Thoracic aorta (tissue), 2 donors: ENCODE measurements at places on chromosomes 3 and 15.

- no peak overlapping the region for H3K4me3 ChIP-seq
- no peaks in the 10 kb centered on the region for H3K36me3 ChIP-seq
- no peaks in the 10 kb centered on the region for H3K4me1 ChIP-seq
- no peaks in the 10 kb centered on the region for H3K27me3 ChIP-seq
- H3K27ac ChIP-seq: no peak overlapping the region
- no peak for DNase-seq
Observed at GRCh38 chr15:100663915-100664281, 61.5 kb downstream of the ASB7 start.

DNA sequence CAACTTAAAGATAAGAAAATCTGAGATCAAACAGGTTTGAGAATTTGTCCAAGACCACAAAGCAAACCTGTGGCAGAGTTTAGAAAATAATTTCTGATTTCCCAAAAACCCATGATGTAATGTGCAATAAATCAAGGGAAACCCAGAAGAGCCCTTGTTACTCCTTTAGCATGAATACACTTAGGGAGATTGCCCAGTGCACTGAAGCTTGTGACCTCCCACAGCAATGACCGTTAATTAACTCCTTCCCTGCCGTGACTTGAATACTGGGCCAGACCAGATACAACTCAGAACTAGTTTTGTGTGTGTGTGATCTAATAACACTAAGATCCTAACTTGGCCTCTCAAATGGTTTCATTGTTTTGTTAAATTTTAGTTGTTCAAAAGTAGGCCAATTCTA, 2.5 kb downstream of the PRKAR2A start:
- peaks cover 32% of the 10 kb centered on the region for H3K4me1 ChIP-seq
- H3K27ac ChIP-seq: no peak overlapping the region
- no peaks in the 10 kb centered on the region for H3K36me3 ChIP-seq
- peak overlapping the region; percentile 85 for H3K4me3 ChIP-seq

GRCh38 chr3:31562525-31562924, 29.8 kb downstream of the STT3B start:
- no peak for DNase-seq
- H3K27ac ChIP-seq: no peak overlapping the region
- no peak overlapping the region for H3K4me3 ChIP-seq
- peaks cover 18% of the 10 kb centered on the region for H3K4me1 ChIP-seq
- H3K36me3 ChIP-seq: no peaks in the 10 kb centered on the region

- peaks cover 31% of the 10 kb centered on the region for H3K36me3 ChIP-seq
- DNase-seq: no peak
- no peak overlapping the region for H3K4me3 ChIP-seq
- H3K27ac ChIP-seq: no peak overlapping the region
- peaks cover 10% of the 10 kb centered on the region for H3K4me1 ChIP-seq
- no peaks in the 10 kb centered on the region for H3K27me3 ChIP-seq
Observed at GRCh38 chr3:64003589-64003988, 19.7 kb downstream of the PSMD6 start.

GRCh38 chr3:121663171-121663847, 2.6 kb upstream of the HCLS1 start:
- H3K36me3 ChIP-seq: peaks cover 40% of the 10 kb centered on the region
- no peaks in the 10 kb centered on the region for H3K4me1 ChIP-seq
- H3K27me3 ChIP-seq: no peaks in the 10 kb centered on the region
- DNase-seq: no peak
- no peak overlapping the region for H3K4me3 ChIP-seq
- H3K27ac ChIP-seq: no peak overlapping the region

- H3K27ac ChIP-seq: no peak overlapping the region
- no peaks in the 10 kb centered on the region for H3K4me1 ChIP-seq
- H3K27me3 ChIP-seq: no peaks in the 10 kb centered on the region
- DNase-seq: no peak
- no peaks in the 10 kb centered on the region for H3K36me3 ChIP-seq
- H3K4me3 ChIP-seq: no peak overlapping the region
Observed at GRCh38 chr3:12452361-12453330, 31.6 kb upstream of the TSEN2 start.

DNA sequence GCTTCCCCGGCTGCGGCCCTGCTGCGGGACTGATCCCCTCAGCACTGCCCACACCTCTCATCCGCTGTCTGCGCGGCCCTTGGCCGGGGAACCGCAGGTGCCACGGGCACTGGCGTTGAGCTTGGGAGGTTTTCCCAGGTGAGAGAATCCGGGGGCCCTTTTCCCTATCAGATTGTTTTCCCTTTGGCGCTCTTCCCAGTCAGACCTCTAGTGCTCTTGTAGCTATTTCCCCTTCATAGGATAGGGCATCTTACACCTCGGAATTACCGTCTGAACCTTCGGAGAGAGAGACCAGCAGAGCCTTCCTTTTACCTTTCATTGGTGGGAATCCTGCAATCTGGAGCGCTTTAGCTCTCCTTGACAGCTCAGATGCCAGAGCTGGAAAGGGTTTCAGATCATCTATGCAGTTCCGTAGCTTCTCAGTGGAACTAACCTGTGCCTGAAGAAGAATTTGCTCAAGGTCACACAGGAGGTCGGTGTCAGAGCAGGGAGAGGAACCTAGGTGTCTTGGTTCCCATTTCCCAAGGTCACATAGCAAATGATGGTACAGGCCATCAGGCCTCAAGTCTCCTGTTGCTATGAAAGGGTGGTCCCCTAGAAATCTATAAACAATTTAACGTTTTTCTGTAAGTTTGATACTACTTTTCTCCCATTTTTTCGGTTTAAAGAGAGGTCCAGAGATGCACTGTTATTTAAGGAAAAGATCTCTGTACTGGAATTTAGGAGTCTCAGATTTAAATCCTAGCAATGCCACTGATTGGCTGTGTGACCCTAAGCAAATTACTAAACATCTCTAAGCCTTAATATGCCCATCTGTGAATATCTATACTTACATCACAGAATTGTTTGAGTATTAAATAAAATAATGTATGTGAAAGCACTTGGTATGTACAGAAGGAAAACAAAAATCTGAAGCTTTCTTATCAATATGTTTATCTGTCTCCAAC, 916 bp downstream of the IDH3A start:
- DNase-seq: no peak
- H3K36me3 ChIP-seq: no peaks in the 10 kb centered on the region
- H3K27me3 ChIP-seq: no peaks in the 10 kb centered on the region

DNA sequence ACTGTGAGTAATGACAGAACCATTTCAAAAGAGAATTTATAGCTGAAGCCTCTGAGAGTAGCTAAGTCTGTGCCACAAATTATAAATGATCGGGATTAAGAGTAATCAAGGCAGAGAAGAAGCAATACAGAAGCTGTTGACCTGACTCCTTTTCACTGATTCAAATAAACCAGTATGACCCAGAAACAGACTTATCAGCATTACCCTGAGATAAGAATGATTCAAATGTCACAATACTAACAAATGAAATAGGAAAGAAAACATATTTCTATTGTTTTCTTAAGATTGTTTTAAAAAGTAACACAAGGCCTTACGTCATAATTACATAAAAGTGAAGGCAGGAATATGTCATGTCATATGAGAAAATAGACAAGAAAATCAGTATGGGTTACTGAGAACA, 1534.6 kb downstream of the SI start:
- no peaks in the 10 kb centered on the region for H3K36me3 ChIP-seq
- H3K4me1 ChIP-seq: no peaks in the 10 kb centered on the region
- no peaks in the 10 kb centered on the region for H3K27me3 ChIP-seq
- no peak overlapping the region for H3K27ac ChIP-seq
- no peak for DNase-seq

- no peaks in the 10 kb centered on the region for H3K27me3 ChIP-seq
- no peak overlapping the region for H3K4me3 ChIP-seq
- DNase-seq: no peak
Observed at GRCh38 chr3:149454746-149455145, 19.8 kb upstream of the TM4SF4 start.

- H3K4me3 ChIP-seq: no peak overlapping the region
- no peaks in the 10 kb centered on the region for H3K27me3 ChIP-seq
- no peaks in the 10 kb centered on the region for H3K4me1 ChIP-seq
- no peak for DNase-seq
- no peak overlapping the region for H3K27ac ChIP-seq
Observed at GRCh38 chr3:107411056-107411455, 33.8 kb downstream of the CCDC54 start.

GRCh38 chr15:71355268-71355667, 240.0 kb downstream of the THSD4 start:
- no peak overlapping the region for H3K4me3 ChIP-seq
- peaks cover 34% of the 10 kb centered on the region for H3K4me1 ChIP-seq
- DNase-seq: no peak
- no peaks in the 10 kb centered on the region for H3K36me3 ChIP-seq
- no peaks in the 10 kb centered on the region for H3K27me3 ChIP-seq

- peak overlapping the region; percentile 97 for H3K27ac ChIP-seq
- peak overlapping the region; percentile 90 for H3K4me3 ChIP-seq
Observed at GRCh38 chr3:149655826-149656574, 1.8 kb downstream of the WWTR1 start.

DNA sequence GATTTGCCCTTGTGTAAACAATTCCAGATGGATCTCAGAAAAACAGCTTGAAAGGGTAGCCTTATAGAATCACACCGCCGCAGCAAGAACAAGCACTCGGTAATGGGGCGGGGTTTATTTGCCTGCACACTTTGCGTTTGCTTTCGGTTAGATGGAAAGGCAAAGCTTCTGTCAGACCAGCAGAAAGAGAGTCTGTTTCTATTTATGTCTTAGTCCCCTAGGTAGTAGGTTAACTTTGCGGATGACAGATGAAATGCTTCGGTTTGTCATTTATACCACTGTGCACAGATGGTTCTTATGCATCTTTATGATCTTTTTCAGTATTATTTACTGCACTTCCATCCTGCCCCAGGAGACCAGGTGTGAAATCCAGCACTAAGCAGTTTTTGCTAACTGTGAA, 62.2 kb downstream of the PYDC2 start:
- H3K27ac ChIP-seq: no peak overlapping the region
- H3K27me3 ChIP-seq: no peaks in the 10 kb centered on the region
- no peak overlapping the region for H3K4me3 ChIP-seq
- no peaks in the 10 kb centered on the region for H3K4me1 ChIP-seq

GRCh38 chr3:49122451-49122850, 1.8 kb upstream of the USP19 start:
- H3K4me1 ChIP-seq: peaks cover 17% of the 10 kb centered on the region
- H3K36me3 ChIP-seq: peaks cover 64% of the 10 kb centered on the region
- no peak overlapping the region for H3K4me3 ChIP-seq
- no peak for DNase-seq
- no peak overlapping the region for H3K27ac ChIP-seq
- H3K27me3 ChIP-seq: no peaks in the 10 kb centered on the region
